EH (cell line): ENCODE measurements at places on chromosomes 16 and 17.

GRCh38 chr17:66549731-66550207, 247.4 kb downstream of the PRKCA start:
- DNase-seq: peak; percentile 95

DNA sequence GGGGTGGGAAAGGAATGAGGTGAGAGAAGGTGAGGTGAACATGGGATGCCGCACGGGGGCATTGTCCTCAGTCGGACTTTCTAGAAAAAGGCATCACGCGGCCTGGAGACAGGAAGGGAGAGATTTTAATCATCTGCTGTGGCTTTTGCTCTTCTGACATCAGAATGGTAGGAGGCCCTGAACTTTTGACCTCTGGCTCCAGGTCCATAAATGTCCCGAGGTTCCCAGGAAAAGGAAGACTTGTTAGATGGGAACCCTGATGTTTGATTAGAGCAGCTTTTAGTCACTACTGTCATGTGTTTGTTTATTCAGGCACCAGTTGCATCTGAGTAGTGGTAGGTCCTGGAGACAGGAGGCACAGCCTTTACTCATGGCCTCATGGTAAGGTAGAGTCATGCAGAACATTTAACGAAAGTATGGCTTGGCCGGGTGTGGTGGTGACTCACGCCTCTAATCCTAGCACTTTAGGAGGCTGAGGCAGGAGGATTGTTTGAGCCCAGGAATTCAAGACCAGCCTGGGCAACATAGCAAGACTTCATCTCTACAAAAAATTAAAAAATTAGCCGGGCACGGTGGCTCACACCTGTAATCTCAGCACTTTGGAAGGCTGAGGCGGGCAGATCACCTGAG, 203.1 kb downstream of the MSI2 start:
- DNase-seq: peak; percentile 89

DNA sequence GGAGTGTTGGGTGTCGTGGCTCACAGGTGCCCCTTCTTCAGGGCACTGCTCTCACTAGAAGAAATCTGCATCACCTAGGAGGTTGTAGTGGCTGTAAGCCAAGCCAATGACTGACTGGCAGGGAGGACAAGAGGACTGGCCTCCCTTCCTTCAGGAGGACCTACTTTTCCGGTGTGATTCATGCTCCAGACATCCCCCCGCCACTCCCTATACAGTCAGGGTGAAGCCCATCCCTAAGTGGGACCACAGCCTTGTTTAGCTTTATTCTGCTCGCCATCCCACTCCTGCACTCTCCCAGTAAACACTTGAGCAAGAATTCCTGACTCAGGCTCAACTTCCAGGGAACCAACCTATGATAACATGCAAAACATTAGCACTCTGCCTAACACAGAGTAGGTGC, 67.0 kb downstream of the PLCG2 start:
- DNase-seq: no peak

- peak; percentile 93 for DNase-seq
These were observed at the start of gene PAFAH1B1 for GRCh38 chr17:2592971-2593820. PAFAH1B1 (plus strand) TSS chr17:2593654; CDS start chr17:2638289, 44,635 bp downstream.

DNA sequence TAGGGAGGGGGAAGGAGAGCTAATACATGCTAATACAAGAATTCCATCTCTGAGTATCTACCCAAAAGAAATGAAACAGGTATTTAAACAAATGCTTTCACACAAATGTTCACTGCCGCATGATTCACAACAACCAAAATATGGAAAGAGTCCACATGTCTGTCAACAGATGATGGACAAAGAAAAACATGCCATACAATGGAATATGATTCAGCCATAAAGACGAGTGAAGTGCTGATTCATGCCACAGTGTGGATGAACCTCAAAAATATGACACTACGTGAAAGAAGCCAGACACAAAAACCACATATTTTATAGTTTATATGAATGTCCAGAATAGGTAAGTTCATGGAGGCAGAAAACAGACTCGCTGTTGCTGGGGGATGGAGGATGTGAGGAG, 321.4 kb downstream of the FOXL1 start:
- DNase-seq: peak; percentile 52
